Dermis microvascular lymphatic vessel endothelial cell (primary cell): ENCODE measurements at places on chromosomes 7 and 10. TPM values are rescaled to one million over a fixed set of nuclear protein-coding genes. Genes with fewer than 3 reads are reported as not detected.

GRCh38 chr10:11677480-11677879 is 64.7 kb upstream of the ECHDC3 start:
- DNase-seq: no peak

The AKR1C4 gene
- total RNA-seq: 0.13 TPM in 1 of 2 replicates, not detected in the other

The EIF3B gene
- total RNA-seq: 153 and 172 TPM in 2 replicates

DNA sequence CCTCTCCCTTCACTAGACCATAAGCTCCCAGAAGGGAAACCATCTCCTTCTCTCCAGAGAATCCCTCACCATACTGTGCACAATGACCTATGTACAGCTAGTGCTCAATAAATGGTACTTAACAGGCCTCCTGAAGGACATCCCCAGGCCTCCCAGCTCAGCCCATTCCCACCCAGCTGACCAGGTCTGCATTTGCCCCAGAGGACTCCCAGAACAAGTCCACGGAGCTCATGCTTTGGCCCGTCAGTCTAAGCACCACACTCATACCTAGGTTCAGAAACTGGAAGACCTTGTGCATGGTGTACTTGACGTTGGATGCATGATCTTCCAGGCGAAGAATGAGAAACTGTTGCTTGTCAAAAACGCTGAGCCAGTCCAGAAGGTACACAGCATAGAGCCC is 81.3 kb downstream of the CHST15 start:
- no peak for DNase-seq

The DIP2C gene
- 4.5 and 13.4 TPM in 2 replicates for total RNA-seq

The CYP2C19 gene
- not detected in 2 replicates for total RNA-seq

DNA sequence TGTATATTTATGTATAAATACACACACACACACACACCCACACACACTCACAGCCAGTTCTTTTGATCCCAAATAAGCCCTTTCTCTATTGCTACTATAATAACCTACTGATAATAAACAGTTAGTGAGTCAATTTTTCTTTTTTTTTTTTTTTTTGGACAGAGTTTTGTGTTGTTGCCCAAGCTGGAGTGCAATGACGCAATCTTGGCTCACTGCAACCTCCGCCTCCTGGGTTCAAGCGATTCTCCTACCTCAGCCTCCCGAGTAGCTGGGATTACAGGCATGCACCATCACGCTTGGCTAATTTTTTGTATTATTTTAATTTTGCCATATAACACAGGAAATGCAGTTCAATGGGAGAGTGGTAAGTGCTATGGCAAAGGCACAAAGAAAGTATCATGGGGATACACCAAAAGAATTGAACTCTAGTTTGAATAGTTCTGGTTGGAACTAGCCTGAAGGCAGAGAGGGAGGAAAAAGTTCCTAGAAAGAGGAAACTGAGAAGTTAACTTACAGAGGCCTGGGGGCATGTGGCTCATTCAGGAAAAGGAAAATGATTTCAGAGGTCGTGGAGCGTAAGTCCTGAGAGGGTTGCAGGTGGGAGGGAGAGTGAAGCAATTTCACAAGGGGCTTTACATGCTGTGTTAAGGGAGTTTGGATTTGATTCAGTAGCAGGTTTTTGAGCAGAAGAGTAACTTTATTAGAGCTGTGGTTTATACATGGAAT is 44.4 kb upstream of the JCAD start:
- DNase-seq: peak; percentile 56

GRCh38 chr7:24972166-24972477 is 7.9 kb downstream of the OSBPL3 start:
- no peak for DNase-seq

The WNT8B gene
- under 0.01 TPM in 1 of 2 replicates, not detected in the other for total RNA-seq

- no peak for DNase-seq
These were observed 15.8 kb downstream of the PLEKHA1 start for GRCh38 chr10:122390271-122390670.

DNA sequence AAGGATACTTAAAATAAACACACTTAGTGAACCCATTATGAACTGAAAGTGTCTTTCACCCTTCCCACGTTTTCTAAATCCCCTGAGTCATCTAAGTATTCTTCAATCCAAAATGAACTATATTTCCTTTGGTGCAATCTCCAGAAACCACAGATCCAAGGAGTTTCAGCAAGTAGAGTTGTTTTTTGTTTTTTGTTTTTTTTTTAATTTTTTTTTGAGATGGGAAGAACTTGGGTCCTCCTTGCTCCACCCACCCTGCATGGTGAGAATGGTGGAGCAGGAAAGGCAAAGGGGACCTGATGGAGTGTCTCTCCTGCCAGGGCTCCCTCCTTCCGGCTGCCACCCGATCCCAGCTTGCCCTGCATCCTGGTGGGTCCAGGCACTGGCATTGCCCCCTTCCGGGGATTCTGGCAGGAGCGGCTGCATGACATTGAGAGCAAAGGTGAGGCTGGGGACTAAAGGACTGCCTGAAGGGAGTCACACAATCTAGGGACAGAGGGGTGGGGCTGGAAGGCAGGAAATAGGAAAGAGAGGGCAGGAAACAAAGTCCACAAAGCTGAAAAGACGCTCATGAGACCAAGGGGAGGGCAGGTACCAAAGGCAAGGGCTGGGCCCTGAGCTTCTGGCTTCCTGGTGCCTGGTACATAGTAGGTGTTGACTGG is 12.1 kb downstream of the ATG9B start:
- DNase-seq: no peak

The C10orf105 gene
- total RNA-seq: under 0.01 TPM in 1 of 2 replicates, not detected in the other

- no peak for DNase-seq
These were observed 43.7 kb downstream of the FAM53B start for GRCh38 chr10:124700293-124701037.

The NUP42 gene
- 20.0 and 24.0 TPM in 2 replicates for total RNA-seq

The TRIL gene
- 18.6 and 29.6 TPM in 2 replicates for total RNA-seq

The ZNF511 gene
- total RNA-seq: 21.5 and 23.7 TPM in 2 replicates

DNA sequence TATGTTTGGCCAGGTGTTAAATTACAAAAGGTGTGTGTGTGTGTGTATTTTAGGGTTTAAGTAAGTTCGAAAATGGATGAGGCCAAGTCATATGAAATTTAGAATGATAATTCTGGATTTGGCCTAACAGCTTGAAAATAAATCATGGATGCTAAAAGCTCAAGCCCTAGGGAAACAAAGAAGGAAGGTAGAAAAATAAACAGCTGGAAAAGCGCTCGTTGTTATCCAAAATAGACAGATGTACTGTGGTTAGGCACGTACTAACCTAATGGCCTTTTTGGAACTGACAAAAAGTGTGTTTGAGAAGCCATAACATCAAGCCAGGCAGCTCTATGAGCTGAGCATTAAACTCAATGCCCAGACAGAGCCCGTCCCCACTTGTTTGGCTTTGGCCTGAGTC is 17.5 kb upstream of the PALS2 start:
- DNase-seq: no peak

The CCDC146 gene
- total RNA-seq: 0.26 and 1.5 TPM in 2 replicates

DNA sequence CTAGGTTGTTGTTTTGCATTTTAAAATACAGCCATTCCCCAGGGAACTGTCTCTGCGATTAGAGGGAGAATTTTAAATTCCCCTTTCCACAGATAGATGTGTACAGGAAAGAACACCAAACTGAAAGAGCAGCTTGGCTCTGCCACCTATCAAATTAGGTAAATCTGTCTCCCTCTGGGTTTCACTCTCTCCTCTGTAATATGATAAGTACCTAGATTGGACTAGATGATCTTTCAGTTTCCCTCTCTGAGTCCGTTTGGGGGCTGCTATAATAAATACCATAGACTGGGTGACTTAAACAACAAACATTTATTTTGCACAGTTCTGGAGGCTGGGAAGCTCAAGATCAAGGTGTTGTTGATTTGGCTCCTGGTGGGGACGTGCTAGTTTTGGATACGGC is 186.0 kb downstream of the KIF20B start:
- no peak for DNase-seq

DNA sequence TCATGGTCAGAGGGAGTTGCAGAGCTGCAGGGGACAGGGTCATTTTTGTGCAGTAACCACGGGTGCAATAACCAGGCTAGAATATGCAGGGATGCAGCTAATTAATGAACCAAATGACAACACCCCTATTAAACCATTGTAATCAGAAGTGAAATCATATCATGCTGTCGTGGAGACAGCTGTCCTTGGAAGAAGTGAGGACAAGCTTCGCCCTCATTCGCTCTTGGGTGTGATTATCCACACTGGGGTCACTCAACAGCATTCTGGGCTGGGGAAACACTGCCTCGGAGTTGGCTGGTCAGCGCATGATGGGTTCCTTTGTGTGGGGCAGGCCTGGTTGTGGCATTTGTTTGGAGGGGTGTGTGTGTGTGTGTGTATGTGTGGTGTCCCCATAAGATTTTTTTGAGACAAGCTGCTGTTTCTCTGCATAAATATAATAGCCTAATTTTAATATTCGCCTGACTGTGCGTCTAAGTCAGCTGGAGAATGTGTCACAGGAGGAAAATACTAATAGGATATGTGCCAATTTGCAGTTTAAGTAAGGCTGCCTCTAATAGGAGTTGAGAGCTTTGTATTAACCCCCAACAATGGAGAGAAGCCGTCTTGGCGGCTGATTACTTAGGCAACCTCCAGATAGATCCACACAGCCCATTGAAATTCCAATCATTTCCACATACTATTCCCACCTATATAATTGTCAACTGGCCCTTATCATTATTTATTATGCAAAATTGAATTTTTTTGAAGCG is 149.4 kb downstream of the DNAJB6 start:
- DNase-seq: no peak

DNA sequence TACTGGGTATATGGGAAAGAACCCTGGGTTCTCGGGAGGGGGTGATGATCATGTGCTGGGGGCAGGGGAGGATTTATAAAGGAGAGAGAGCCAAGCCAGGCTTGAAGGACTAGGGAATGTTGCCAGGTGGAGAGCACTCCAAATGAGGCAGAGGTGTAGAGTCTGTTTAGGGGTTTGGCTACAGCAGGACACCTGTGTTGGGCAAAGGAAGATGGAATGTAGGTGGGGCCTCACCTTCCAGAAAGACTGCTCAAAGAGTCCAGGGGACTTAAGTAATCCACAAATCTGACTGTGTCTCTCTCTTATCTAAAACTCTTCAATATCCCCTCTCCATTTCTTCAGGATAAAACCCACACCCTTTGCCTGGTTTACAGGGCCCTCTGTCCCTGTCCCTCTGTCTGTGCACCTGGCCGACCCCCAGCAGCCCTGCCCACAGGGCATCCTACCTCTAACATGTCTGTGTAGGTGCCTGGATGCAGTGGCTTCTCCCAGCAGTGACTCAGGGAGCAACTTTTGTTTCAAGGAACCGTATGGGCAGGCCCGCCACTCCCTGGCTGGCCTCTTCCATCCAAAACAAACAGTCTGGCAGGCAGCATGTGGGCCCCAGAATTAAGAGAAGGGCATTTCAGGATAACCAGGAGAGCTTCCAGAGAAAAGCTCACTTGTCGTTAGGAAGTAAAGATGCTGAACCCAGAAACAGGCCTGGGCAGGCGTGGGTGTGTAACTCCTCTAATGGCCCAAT is 10.6 kb upstream of the PLEKHA1 start:
- no peak for DNase-seq

- DNase-seq: no peak
These were observed 343.7 kb downstream of the TCERG1L start for GRCh38 chr10:130967784-130968183.

The ARID5B gene
- total RNA-seq: 9.4 and 11.6 TPM in 2 replicates

- DNase-seq: peak; percentile 40
These were observed 1.4 kb downstream of the VOPP1 start for GRCh38 chr7:55570939-55571338.

GRCh38 chr10:75401569-75402485 is at the start of gene ZNF503:
TSS of gene ZNF503 (minus strand) at chr10:75401764. CDS start at chr10:75401419, 345 bp downstream.
- peak; percentile 97 for DNase-seq

GRCh38 chr7:37391791-37392672 is 56.6 kb downstream of the ELMO1 start:
- peak; percentile 41 for DNase-seq

The LRRTM3 gene
- not detected in 2 replicates for total RNA-seq

DNA sequence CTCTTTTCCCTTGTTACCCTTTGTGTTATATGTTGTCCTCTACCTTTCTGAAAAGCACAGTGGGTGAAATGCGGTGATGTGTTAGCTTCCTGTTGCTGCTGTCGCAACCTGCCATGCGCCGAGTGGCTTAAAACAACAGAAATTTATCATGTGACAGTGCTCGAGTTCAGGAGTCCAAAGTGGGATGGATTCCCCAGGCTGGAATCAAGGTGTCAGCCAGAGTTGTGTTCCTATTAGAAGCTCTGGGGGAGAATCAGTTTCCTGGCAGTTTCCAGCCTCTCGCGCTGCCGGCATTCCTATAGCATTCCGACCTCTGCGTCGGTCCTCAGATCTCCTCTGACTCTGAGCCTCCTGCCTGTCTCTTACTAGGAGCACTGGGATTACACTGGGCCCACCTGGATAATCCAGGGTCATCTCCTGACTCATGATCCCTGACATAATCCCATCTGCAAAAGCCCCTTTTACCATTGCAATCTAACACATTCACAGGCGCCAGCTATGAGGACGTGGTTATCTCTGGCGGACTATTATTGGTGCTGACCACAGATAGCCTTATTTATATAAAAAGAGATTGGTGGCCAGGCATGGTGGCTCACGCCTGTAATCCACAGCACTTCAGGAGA is 207.5 kb downstream of the CUX1 start:
- peak; percentile 78 for DNase-seq

- no peak for DNase-seq
These were observed 280.9 kb downstream of the BBS9 start for GRCh38 chr7:33410266-33410665.

The SSC4D gene
- 0.51 and 0.63 TPM in 2 replicates for total RNA-seq
